NCI-H226 (cell line): ENCODE measurements at places on chromosomes 7 and 10.
A peak's percentile ranks its signal among the peaks of the same experiment; 100 is the strongest.

DNA sequence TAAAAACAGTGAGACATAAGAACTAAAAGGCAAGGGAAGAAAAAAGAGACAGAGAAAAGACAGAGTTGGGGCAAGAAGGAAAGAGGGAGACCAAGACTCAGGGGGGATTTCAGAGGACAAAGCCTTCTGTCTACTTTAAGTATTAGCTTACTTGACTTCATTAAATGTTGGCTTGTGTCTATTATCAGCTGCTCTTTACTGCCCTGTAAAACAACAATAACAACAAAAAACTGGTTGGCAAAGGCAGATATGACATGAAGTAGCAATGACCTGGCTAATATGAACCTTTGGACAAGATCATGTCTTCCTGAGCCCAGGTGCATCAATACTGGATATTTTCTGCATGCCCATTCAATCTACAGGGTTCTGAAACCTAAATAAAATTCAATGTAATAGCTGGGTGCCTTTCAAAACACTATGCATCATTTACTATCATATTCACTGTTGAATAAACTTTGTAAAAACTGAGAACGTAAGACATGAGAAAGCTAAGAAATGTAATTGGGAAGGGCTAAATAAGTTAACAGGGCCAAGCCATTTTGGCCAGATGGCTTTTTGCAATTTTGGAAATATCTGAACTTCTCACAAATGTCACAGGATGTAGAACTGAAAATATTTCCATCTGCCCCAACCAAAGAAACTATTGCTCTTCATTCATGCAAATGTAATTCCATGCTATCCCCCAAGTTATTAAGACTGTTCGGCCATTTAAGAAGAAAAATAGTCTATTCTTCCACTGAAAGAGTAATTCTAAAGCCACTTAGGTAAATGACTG is 49.4 kb downstream of the LRRN3 start:
- DNase-seq = no peak

DNA sequence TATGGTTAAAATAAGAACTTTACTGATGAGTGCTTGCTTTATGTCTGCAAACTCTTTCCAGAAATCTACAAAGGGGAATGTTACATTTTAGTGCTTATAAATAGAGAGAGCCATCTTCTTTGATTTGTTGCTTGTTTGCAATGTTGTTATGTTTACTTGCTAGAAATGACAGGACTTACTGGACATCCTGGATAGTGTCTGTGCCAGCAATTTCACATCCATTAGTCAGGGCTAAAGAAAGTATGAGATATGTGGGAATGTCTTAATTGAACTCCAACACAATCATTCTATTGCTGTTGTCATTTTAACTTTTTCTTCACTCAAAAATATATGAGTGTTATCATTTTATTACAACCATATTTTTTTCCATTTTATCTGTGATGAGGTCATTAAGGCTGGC is 453.2 kb downstream of the TNS3 start:
- DNase-seq = no peak

GRCh38 chr7:113202284-113202683 is 83.9 kb upstream of the SMIM30 start:
- no peak for DNase-seq

DNA sequence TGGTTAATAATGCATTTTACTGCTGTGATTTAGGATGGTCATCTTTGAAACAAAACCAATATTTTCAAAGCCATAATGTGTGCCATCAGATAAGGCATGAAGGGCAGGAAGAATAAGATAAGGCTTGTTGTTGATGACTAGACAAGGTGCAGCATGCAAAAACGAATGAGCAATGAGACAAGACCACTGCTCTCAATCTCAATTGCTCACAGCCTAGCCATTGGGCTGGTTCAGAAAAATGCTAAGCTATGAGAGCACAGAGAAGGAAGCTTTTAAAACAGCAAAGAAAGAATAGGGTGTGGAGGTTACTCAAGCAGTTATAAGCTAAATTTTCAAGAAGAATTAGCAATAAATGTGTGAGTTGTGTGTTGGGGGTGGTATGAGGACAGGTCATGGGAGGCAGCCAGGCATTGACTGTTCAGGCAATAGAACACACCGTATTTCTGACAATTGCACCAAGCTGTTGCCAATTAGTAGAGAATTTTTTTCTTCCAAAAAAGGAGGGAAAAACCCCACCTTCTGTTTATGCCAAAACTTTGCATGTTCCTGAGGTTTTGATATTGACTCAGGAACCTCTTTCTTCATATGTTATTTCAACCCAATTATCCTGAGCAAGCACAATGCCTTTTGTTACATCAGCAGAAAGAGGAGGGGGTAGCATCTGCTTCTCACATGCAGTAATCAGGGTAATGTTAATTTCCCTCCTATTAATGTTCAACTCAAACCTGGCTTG is 276.5 kb downstream of the HDAC9 start:
- no peak for DNase-seq

GRCh38 chr10:3835770-3836169 is 50.8 kb upstream of the KLF6 start:
- DNase-seq = no peak

GRCh38 chr10:131726076-131726880 is 174.5 kb upstream of the PPP2R2D start:
- no peak for DNase-seq

- no peak for DNase-seq
Observed at GRCh38 chr7:54897891-54898290, 120.9 kb upstream of the EGFR start.

DNA sequence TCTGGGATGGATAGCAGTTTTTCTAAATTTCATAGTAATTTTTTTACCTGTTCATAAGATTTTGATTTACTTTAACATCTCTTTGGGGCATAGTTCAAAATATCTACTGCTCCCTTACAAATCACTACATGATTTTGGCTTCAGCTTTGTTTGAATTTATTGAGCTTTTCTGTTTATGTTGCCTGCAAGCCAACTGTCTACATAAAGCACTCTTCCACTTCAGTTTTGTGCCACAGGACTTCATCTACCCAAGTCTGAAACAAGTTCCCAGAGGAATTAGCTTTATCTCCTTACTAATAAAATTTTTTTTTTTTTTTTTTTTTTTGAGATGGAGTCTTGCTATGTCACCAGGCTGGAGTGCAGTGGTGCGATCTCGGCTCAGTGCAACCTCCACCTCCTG is 45.4 kb upstream of the KMT2E start:
- no peak for DNase-seq

DNA sequence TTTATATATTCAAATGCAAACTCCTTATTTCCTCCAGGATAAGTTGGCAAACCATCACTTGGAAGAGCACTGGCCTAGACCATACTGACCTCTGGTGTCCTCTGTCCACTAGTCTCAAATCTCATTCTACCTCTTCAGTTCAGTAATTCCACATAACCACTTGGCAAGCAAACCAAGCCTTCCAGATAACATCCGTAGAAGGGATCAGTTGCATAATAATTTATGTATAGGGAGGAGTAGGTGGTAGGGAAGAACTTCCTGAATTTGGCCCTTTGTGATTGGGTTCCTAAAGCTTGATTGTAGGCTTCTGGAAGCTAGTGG is 55.0 kb downstream of the WAC start:
- DNase-seq = peak; percentile 67

GRCh38 chr7:4185721-4186512 is 496.2 kb upstream of the FOXK1 start:
- no peak for DNase-seq

DNA sequence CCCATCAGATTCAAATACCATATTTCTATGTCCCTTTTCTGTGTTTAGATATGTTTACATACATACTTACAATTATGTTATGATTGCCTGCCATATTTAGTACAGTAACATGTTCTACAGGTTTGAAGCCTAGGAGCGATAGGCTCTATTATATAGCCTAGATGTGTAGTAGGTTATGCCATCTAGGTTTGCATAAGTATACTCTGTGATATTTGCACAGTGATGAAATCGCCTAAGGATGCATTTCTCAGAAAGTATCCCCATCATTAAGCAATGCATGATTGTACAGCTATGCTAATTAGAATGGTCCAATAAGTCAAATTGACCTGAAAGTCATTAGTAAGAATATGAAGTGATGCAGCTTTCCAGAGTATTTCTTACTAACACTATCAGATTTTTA is 1171.7 kb upstream of the LRRTM3 start:
- DNase-seq = no peak

DNA sequence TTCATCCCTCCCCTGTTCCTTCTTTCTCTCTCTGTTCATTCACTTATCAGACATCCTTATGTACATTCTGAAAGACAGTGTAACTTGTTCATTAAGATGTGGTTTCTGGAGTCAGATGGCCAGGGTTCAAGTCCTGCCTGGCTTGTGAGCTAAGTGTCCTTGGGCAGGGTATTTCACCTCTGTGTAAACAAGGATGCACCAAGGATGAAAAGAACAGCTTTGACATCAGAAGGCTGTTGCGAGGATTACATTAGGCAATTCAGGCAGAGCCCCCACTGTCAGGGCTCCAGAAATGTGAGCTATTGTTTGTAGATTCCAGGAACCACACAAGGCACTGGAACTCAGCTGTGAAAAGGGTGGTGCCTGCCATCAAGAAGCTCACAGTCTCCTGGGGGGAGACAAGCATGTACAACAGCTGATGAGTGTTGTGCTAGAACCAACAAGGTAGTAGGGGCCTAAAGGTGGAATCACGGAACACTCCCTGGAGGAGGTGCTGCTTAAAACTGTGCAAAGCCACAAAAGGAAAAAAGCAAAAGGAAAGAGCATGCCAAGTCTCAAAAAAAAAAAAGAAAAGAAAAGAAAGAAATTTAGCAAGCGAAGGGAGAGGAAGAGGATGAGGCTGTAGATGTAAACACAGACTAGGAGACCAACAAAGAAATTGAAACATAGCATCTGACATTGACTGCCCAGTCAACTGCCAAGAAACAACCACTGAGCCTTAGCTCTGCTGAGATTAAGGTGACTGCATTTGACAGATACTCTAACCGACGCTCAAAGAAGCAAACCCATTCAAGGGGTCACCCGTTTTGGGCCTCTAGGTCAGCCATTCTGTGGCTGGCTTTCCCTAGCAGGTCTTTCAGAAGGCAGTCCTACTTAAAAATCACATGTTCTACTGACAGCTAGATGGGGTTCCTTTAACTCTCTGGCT is 12.5 kb downstream of the PDLIM1 start:
- no peak for DNase-seq

- no peak for DNase-seq
Observed at GRCh38 chr7:81501220-81501619, 268.6 kb downstream of the HGF start.

GRCh38 chr7:80107278-80107677 is 27.4 kb upstream of the GNAI1 start:
- no peak for DNase-seq

GRCh38 chr10:66927971-66928770 is 2.3 kb downstream of the LRRTM3 start:
- no peak for DNase-seq

DNA sequence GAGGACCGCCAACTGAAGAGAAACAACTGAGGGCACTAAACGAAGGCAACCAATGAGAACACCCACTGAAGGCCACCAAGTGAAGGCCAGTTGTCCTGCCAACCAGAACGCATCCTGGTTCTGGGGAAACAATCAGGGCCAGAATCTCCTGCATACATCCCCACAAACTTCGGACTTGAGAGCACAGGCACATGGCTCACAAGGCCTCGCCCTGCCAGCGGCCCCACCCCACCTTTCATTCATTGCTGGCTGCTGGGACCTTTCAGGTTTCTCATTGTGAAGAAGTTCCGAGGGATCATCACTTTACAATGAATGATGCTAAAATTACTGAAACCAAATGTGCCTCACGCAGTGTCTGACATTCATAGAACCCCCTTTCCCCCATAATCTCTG is 79.2 kb upstream of the ABI1 start:
- no peak for DNase-seq

GRCh38 chr7:44220046-44220357 is 19.2 kb downstream of the YKT6 start:
- DNase-seq = no peak

GRCh38 chr7:5673125-5673524 is 108.3 kb downstream of the RNF216 start:
- no peak for DNase-seq

GRCh38 chr7:43385856-43386255 is 197.1 kb upstream of the STK17A start:
- DNase-seq = peak; percentile 18

- DNase-seq = no peak
Observed at GRCh38 chr10:127142856-127143255, 53.5 kb downstream of the INSYN2A start.

GRCh38 chr10:6218692-6219493 is 16.2 kb downstream of the PFKFB3 start:
- DNase-seq = no peak

- no peak for DNase-seq
Observed at GRCh38 chr7:112130729-112131410, 75.3 kb downstream of the DOCK4 start.

DNA sequence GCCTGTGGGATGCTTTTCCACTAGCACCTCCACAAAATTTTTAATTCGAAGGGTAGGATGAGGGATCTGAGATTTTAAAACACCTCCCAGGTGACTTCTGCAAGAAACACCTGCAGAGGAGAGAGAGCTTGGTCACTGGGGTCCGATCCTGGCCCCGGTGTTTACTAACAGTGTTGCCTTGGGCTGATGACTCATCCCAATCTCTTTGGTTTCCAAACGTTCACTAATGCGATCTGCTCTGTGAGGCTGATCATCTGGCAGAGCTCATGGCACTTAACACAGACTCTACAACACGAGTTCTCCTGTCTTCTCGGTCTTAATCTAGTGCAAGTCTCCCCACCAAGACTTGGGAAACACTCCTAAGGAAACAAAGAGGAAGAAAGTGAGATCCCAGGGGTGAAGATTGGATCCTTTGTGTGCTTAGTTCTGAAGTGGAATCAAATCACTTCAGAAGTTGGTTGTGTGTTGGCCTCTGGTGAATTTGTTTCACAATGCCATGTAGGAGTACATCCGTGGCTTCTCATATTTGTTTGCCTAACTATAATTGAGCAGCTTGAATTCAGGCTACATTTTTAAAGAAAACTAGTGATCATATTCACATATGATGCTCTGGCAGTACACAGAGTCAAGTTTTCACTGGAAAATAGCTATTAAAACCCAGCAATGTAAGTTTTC is 407.9 kb downstream of the NRG3 start:
- DNase-seq = no peak

- peak; percentile 94 for DNase-seq
Observed at GRCh38 chr10:49569031-49569631, 30.2 kb upstream of the ERCC6 start.

GRCh38 chr10:75230600-75231038 is 5.1 kb downstream of the COMTD1 start:
- DNase-seq = peak; percentile 77

- no peak for DNase-seq
Observed at GRCh38 chr10:56599201-56599600, 238.1 kb upstream of the ZWINT start.
